Prostate gland (tissue), 2 donors: ENCODE measurements at places on chromosomes 5 and 9. TPM values are rescaled to one million over a fixed set of nuclear protein-coding genes. Genes with fewer than 3 reads are reported as not detected.

The CYLC2 gene
- not detected for total RNA-seq

The ACTBL2 gene
- total RNA-seq = not detected

The TTC16 gene
- total RNA-seq = 3.4 TPM

The POLR3G gene
- total RNA-seq = 0.18 TPM

The LYSMD3 gene
- 11.8 TPM for total RNA-seq

The PLCXD3 gene
- total RNA-seq = 1.1 TPM

The DOCK2 gene
- total RNA-seq = 2.5 TPM

The ACSL6 gene
- total RNA-seq = 0.23 TPM

The GTF2H2 gene
- total RNA-seq = 9.1 TPM

DNA sequence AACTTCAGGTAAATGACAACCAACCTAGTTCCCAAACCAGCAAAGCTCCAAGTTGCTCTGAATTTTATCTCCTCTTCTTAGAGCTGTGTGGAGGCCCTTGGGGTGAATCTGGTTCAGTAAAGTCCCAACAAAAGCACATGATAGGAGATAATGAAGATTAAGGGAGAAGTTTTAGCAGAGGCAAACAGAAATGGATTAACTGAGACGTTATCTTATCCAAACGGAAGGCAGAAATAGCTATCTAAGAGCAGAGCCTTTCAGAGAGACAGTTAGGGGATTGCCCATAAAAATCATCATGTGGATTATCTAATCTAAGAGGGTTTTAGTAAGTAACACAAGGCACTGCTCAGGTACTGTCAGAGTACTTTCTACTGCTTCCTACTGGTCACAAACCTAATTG, 183.9 kb upstream of the ZNF618 start:
- DNase-seq = no peak
- no peaks in the 10 kb centered on the region for H3K4me1 ChIP-seq
- H3K4me3 ChIP-seq = no peak overlapping the region
- no peaks in the 10 kb centered on the region for H3K27me3 ChIP-seq
- no peaks in the 10 kb centered on the region for H3K36me3 ChIP-seq

DNA sequence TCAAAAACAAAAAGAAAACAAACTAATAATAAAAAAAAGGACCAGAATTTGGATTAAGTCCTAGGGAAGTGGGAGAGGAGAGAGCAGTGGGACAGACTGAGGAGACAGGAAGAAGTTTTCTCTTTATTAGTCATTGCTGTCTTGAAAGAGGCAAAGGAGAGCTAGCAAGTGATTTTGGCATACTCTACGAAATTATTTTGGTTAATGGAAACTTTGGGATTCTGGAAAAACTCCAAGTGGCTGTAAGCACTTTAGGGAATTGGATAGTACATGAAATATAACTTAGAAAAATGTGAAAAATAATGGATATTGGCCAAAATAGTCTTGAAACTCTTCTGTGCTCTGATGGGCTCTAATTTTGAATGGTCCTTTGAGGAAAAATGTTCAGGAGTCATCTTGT, 1641.8 kb upstream of the WWC1 start:
- no peak overlapping the region for H3K4me3 ChIP-seq
- H3K4me1 ChIP-seq = no peaks in the 10 kb centered on the region

DNA sequence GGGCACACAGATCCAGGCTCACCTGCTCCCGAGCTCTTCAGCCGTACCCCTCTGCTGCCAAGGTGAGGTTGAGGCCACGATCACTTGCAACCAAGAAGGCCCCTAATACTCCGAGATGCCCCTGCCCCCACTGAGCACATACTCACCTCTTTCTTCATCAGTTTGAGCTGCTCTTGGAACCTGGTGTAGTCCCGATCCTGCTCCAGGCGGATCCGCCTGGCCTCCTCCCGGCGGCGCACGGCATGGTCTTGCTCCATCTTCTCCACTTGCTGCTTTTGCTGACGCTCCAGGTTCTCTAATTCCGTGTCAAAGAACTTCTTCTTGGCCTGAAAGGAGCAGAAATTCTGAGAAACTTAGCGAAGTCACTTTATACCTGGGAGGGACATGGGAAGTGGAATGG, 75.7 kb upstream of the FBXW11 start:
- no peaks in the 10 kb centered on the region for H3K27me3 ChIP-seq
- no peak overlapping the region for H3K4me3 ChIP-seq
- no peak for DNase-seq

DNA sequence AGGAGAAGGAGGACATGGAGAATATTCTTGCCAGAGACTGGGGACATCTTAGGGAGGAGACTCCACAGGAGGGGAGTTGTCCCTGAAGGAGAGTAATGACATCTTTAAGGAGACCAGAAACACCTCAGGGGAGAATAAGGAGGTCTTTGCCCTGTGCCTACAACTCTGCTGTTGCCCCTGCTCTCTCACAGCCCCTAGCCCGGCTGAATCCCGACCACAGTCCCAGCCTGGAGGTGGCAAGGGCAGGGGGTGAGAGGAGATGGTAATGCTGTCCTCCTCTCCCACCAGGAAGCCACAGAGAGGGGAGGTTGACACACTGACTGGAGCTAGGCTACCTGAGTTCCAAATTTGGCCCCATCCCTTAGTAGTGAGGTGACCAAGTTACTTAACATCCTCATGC, 30.2 kb upstream of the ENHO start:
- DNase-seq = no peak
- no peaks in the 10 kb centered on the region for H3K27me3 ChIP-seq
- no peaks in the 10 kb centered on the region for H3K36me3 ChIP-seq

DNA sequence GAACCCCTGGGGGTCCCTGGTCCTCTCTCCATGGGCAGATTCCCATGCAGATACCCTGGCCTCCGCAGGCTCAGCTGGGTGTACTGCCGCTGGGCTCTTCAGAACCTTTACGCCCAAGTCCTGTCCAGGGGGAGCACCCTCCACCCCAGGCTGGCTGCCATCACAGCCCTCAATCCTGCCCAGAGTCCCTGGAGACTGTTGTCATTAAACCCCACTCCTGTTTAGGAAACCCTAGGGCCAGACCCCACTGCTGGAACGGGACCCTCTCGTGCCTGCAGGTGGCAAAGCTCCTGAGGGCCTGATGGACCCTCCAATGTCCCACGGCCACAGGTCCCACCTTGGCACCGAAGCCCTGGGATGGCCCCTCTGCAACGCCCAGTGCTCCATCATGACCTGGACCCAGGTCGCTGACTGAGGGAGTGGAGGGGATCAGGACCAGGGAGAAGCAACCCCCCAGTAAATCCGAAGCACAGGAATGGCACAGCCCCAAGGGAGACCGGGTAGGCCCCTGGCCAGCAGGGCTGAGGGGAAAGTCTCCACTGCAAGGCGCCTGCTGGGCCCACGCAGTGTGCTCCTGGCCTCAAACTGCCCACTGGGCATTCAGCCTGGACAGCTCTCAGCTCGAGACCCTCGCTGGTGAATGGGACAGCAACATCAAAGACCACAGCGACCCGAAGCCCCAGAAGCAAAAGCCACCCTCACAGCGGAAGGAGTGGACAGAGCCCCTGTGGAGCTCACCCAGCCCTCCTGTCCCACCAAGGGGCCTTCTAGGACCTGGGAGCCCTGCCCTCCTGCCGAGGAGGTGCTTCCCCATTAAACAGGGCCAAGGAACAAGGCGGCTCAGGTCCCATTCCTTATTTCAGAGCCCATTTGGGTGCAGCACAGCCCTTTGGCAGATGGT, 8.3 kb downstream of the ZDHHC11B start:
- no peak overlapping the region for H3K4me3 ChIP-seq
- no peak for DNase-seq
- H3K4me1 ChIP-seq = no peaks in the 10 kb centered on the region
- H3K36me3 ChIP-seq = no peaks in the 10 kb centered on the region
- no peak overlapping the region for H3K27ac ChIP-seq

DNA sequence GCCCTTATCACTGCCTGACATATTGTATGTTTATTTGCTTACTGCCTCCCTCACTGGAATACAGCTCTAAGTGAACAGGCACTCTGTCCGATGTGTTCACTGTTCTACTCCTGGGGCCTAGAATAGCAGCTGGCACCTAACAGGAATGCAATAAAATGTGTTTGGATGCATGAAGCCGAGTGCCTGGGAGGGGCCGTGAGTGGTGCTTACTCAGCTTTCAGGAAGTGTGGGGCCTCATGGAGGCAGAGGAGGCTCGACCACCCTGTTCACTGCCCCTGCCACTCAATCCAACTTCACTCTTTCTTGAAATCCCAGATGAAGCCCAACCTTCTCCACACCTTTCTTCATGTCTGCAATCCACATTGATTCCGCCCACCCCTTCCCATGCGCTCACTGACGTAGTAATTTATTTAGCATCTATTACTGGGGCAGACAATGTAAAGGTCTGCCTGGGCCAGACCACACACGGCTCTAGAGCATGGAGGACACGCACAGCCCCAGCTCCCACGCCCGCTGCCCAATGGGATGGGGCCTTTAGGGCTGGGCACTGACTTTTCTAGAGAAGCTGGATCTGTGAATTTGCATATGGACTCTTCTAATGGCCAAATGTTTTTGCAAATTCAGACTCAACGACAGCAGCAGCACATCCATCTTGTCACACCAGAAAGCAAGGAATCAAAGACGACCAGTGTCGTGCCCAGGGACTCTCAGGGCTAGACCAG, 21.3 kb downstream of the TBC1D9B start:
- H3K4me1 ChIP-seq = no peaks in the 10 kb centered on the region
- peaks cover 12% of the 10 kb centered on the region for H3K36me3 ChIP-seq
- H3K27ac ChIP-seq = no peak overlapping the region

- no peak overlapping the region for H3K4me3 ChIP-seq
- H3K27me3 ChIP-seq = no peaks in the 10 kb centered on the region
- H3K27ac ChIP-seq = no peak overlapping the region
- no peaks in the 10 kb centered on the region for H3K4me1 ChIP-seq
Measured at GRCh38 chr5:43676083-43676840, 73.3 kb downstream of the NNT start.
